SJSA1 (cell line): ENCODE measurements at places on chromosomes 16 and 17. TPM values are rescaled to one million over a fixed set of nuclear protein-coding genes. Genes with fewer than 3 reads are reported as not detected.

The ALOX12 gene
- not detected in 2 replicates for total RNA-seq

The PPM1D gene
- total RNA-seq = 15.1 and 17.8 TPM in 2 replicates

DNA sequence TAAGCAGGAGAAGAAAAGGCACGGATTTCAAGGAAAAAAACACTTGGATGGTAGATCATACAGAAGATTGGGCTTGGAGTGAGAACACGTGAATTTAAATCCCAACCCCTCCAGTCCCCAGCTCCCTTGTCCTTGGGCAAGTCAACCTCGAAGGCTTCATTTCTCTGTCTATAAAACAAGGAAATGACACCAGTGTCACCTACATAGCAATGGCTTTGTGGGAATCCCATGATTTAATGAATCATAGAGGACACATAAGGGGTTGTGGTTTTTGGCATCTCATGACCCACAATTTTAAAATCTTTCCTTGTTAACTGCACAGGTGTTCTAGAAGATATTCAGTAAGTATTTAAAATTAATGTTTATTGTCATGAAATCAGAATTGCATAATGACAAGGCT, 8.2 kb upstream of the CCL2 start:
- no peak for DNase-seq

- no peak for DNase-seq
These were observed 481.0 kb upstream of the SOX9 start for GRCh38 chr17:71639865-71640264.

GRCh38 chr16:11744075-11744470, 1.4 kb upstream of the TXNDC11 start:
- no peak for DNase-seq

The OR3A3 gene
- total RNA-seq = not detected in 2 replicates

- DNase-seq = no peak
These were observed 23.8 kb upstream of the ABCC1 start for GRCh38 chr16:15925631-15926030.

DNA sequence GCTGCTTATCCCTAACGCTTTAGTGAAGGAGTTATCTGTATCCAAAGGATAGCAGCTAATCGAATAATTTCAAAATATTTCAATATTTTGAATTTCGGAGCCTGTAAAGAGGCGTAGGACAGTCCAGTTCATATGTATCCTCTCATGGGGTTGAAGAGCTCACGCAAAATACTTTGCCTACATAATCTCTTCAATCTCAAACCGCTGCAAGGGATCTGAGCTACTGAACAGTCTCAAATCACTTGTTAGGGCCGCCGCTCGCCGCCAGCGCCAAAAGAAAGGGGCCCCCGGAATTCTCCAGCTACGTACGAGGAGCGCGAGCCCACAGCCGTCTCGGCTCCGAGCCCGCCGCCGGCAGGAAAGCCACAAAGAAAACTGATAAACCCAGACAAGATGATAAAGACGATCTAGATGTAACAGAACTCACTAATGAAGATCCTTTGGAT, 601 bp upstream of the RFWD3 start:
- no peak for DNase-seq

GRCh38 chr16:51152691-51153576, 1.9 kb upstream of the SALL1 start:
- no peak for DNase-seq

DNA sequence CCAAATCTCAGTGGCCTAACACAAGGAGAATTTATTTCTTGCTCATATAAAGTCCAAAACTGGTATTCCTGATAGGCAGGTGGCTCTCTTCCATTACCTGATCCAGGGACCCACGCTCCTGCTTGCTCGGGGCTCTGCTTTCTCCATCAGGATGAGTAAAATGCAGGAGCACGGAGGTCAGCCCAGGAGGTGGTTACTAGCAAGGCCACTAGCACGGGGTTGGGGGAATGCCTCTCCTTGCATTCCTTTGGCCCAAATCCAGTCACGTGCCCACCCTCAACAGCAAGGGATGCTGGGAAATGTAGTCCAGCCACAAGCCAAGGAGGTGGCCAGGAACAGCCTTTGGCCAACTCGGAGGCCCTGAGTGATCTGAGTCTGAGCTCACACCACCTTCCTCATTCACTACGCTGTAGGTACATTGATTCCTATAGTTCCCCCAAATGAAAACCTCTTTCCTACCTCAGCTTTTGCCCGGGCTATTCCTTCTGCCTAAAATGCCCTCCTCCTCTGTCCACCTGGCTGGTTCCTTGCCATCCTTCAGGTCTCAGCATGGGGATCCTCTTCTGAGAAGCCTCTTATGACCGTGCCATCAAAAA, 38.3 kb upstream of the HAPSTR1 start:
- no peak for DNase-seq

The TBC1D3 gene
- not detected in 2 replicates for total RNA-seq

GRCh38 chr16:69013991-69014390, 91.5 kb upstream of the HAS3 start:
- no peak for DNase-seq

GRCh38 chr16:78709137-78709884, 609.9 kb downstream of the WWOX start:
- DNase-seq = no peak

The LLGL1 gene
- 15.9 and 19.3 TPM in 2 replicates for total RNA-seq

The SMG1 gene
- total RNA-seq = 18.0 and 29.6 TPM in 2 replicates

GRCh38 chr16:88702371-88703210, 3.6 kb downstream of the RNF166 start:
- DNase-seq = no peak

GRCh38 chr17:17361543-17361866, 58.3 kb downstream of the NT5M start:
- DNase-seq = no peak

- no peak for DNase-seq
These were observed 2.0 kb downstream of the CAMKK1 start for GRCh38 chr17:3890878-3891219.
